ENCODE measurements at places on chromosomes 4 and X. TPM values are rescaled to one million over a fixed set of nuclear protein-coding genes. Genes with fewer than 3 reads are reported as not detected.

C4orf51 gene
- not detected for total RNA-seq

ADH1A gene
- not detected for total RNA-seq

CYBB gene
- total RNA-seq: not detected

SHROOM2 gene
- under 0.01 TPM for total RNA-seq

NBDY gene
- 5.3 TPM for total RNA-seq

TAF7L gene
- 0.43 TPM for total RNA-seq

RAB41 gene
- not detected for total RNA-seq

MXRA5 gene
- total RNA-seq: 21.1 TPM

TMEM255A gene
- total RNA-seq: not detected

CFAP47 gene
- under 0.01 TPM for total RNA-seq

DKK2 gene
- total RNA-seq: 0.09 TPM

SLC10A6 gene
- total RNA-seq: 0.28 TPM

MAGEB2 gene
- total RNA-seq: not detected

GABRA4 gene
- not detected for total RNA-seq

COL4A5 gene
- total RNA-seq: 102 TPM

SLC34A2 gene
- total RNA-seq: not detected

PLK4 gene
- 1.1 TPM for total RNA-seq

CYLC1 gene
- total RNA-seq: not detected

MAGEA4 gene
- not detected for total RNA-seq

TMEM271 gene
- total RNA-seq: not detected

TMEM31 gene
- 0.14 TPM for total RNA-seq

LRP2BP gene
- 0.55 TPM for total RNA-seq

TADA2B gene
- total RNA-seq: 8.2 TPM

All from smooth muscle cell of bladder (primary cell).